ENCODE measurements at places on chromosomes 5 and 9. TPM values are rescaled to one million over a fixed set of nuclear protein-coding genes. Genes with fewer than 3 reads are reported as not detected.

GPR151 gene
- not detected for polyA plus RNA-seq

SPOCK1 gene
- 8.3 TPM for polyA plus RNA-seq

CCNI2 gene
- 3.8 TPM for polyA plus RNA-seq

GZMA gene
- polyA plus RNA-seq: 0.27 TPM

HTR1A gene
- not detected for polyA plus RNA-seq

NREP gene
- polyA plus RNA-seq: 825 TPM

CEL gene
- 4.8 TPM for polyA plus RNA-seq

CLTB gene
- 57.0 TPM for polyA plus RNA-seq

CARTPT gene
- not detected for polyA plus RNA-seq

PCDHA1 gene
- polyA plus RNA-seq: not detected

NFIB gene
- 19.9 TPM for polyA plus RNA-seq

TAF1L gene
- polyA plus RNA-seq: 0.15 TPM

MYORG gene
- polyA plus RNA-seq: 8.9 TPM

PCDHGC4 gene
- 3.9 TPM for polyA plus RNA-seq

IL4 gene
- 0.38 TPM for polyA plus RNA-seq

AIF1L gene
- polyA plus RNA-seq: 395 TPM

ENTPD8 gene
- polyA plus RNA-seq: 0.14 TPM

AQP7 gene
- 19.9 TPM for polyA plus RNA-seq

ARHGEF37 gene
- polyA plus RNA-seq: 4.3 TPM

PCDHB16 gene
- 7.6 TPM for polyA plus RNA-seq

GCNT4 gene
- polyA plus RNA-seq: 15.6 TPM

CMBL gene
- 41.6 TPM for polyA plus RNA-seq

CCDC187 gene
- polyA plus RNA-seq: 4.5 TPM

DOLPP1 gene
- polyA plus RNA-seq: 19.3 TPM

OR1N1 gene
- polyA plus RNA-seq: not detected

PTPRD gene
- 130 TPM for polyA plus RNA-seq

QRFP gene
- polyA plus RNA-seq: 0.36 TPM

SMIM33 gene
- polyA plus RNA-seq: not detected

RAD17 gene
- polyA plus RNA-seq: 35.4 TPM

INSL4 gene
- polyA plus RNA-seq: not detected

SPINK4 gene
- not detected for polyA plus RNA-seq

Data from renal cortex interstitium (tissue), 15 donors.